ENCODE measurements at places on chromosomes 13 and 19. TPM values are rescaled to one million over a fixed set of nuclear protein-coding genes. Genes with fewer than 3 reads are reported as not detected.

GRCh38 chr19:14405380-14405757 is 13.8 kb downstream of the DDX39A start:
- peaks cover 33% of the 10 kb centered on the region for H3K4me1 ChIP-seq
- no peaks in the 10 kb centered on the region for H3K27me3 ChIP-seq
- H3K27ac ChIP-seq = peak overlapping the region; percentile 69
- peaks cover 50% of the 10 kb centered on the region for H3K36me3 ChIP-seq

DNA sequence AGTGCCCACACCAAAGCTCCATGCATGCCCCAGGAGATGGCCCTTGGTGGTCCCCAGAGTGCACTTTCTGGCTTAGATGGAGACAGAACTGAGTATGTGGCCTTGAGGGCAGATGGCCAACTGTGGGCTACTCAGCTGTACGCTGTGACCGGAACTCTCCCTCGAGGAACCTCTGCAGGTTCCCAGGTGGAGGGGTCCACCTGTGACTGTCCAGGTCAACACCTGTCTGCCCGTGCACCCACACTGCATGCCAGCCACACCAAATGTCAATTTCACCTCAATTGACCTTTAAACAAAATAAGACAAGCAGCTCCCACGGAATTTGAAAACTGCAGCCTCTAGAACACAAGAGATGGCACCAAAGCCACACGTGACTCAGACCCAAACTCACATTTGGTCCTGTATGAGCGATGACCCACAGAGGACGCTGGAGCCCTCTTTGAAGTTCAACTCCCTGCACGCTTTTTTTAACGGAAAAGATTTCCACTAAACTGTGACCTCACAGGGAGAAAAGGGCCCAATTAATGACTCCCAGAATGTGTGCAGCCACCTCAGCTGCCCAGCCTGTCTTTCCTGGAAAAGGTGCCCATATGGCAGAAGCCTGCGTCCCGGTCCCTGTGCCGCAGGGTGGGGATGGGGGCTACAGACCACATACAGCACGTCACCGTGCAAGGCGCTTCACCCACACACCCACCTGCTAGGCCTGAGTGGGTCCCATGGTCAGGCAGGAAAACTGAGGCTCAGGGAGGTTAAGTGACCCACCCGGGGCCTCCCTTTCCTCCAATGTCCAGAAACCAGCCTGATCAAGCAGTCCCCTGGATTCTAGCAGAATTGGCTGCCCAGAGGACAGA is 47.7 kb downstream of the KLF2 start:
- H3K4me1 ChIP-seq = peaks cover 4% of the 10 kb centered on the region
- H3K4me3 ChIP-seq = peak overlapping the region; percentile 75
- no peak overlapping the region for H3K27ac ChIP-seq
- peaks cover 32% of the 10 kb centered on the region for H3K27me3 ChIP-seq
- peak; percentile 51 for DNase-seq
- H3K36me3 ChIP-seq = peaks cover 6% of the 10 kb centered on the region

DNA sequence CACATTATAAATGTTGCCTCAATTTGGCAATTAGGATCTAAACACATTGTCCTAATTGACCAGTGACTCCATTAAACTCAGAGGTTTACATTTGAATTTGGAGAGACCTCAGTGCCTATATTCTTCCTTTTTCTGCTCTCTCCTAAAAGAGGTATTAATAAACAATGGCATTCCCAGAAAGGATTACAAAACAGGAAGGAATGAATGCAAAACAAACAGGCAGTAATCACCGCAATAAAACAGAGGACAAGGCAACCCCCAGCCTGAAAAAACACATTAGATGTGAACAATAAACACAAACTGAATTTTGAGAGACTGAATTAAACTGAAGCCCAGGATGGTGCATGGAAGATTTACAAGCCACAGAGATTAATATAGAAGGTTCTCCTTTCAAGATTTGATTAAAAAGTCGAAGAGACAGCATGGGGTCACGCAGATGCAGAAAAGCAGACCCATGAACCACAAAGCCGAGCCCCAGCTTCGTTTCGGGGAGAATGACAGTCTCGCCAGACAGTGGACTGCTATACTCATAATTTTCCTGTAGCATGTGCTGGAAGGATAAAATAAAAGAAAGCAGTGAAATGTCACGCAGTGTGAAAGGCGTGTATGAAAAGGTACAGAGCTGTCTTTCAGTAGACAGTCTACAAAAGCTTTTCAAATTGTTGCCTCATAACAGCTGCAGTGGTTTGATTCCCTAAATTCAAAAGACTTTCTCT is 503.0 kb downstream of the LIG4 start:
- no peak overlapping the region for H3K27ac ChIP-seq
- DNase-seq = no peak
- no peak overlapping the region for H3K4me3 ChIP-seq
- no peaks in the 10 kb centered on the region for H3K36me3 ChIP-seq
- no peaks in the 10 kb centered on the region for H3K4me1 ChIP-seq

GRCh38 chr13:27372896-27373295 is 51.5 kb upstream of the GTF3A start:
- DNase-seq = no peak
- peaks cover 9% of the 10 kb centered on the region for H3K4me1 ChIP-seq
- no peak overlapping the region for H3K4me3 ChIP-seq
- no peaks in the 10 kb centered on the region for H3K36me3 ChIP-seq
- H3K27me3 ChIP-seq = peaks cover 3% of the 10 kb centered on the region

- DNase-seq = no peak
- H3K36me3 ChIP-seq = no peaks in the 10 kb centered on the region
- no peaks in the 10 kb centered on the region for H3K4me1 ChIP-seq
- no peak overlapping the region for H3K27ac ChIP-seq
- H3K27me3 ChIP-seq = peaks cover 30% of the 10 kb centered on the region
These were observed 23.2 kb upstream of the CYP2A13 start for GRCh38 chr19:41064974-41065569.

DNA sequence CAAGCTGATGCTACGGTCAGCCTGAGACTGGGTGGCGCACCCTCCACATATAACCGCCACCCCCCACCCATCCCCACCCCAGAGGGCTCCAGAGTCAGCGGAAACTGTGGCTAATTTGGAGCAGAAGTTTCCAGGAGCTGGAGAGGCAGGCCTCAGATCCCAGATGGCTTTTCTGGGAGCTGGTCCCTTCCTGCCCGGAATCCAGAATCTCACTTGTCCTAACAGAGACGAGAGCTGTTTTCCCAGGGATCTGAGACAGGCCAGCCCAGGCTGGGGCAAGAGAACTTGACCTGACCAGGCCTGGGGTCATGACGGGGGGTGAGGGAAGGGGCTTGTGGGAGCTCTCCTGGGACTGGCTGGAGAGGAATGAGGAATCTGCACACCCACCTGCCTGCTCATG is 6.5 kb downstream of the EPHX3 start:
- H3K27me3 ChIP-seq = peaks cover 38% of the 10 kb centered on the region
- no peak overlapping the region for H3K4me3 ChIP-seq
- H3K36me3 ChIP-seq = no peaks in the 10 kb centered on the region
- peaks cover 19% of the 10 kb centered on the region for H3K4me1 ChIP-seq
- H3K27ac ChIP-seq = no peak overlapping the region

DNA sequence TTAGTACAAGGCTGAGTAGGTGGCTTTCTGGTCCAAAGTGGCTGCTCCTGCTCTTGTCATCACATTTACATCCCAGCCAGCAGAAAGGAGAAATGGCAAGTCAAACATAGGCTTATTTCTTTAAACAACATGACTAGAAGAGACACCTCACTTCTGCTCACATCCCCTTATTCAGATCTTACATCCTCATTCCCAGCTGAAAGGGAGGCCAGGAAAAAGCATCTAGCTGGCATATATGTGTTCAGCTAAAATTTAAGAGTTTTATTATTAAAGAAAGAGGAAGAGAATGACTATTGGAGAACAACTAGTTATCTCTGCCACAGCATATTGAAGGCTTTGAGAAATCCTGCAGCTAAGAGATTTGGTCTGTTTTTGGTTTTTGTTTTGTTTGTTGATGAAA is 34.1 kb downstream of the RGCC start:
- H3K4me3 ChIP-seq = no peak overlapping the region
- no peak for DNase-seq
- H3K27ac ChIP-seq = peak overlapping the region; percentile 89
- H3K27me3 ChIP-seq = no peaks in the 10 kb centered on the region
- H3K36me3 ChIP-seq = peaks cover 4% of the 10 kb centered on the region
- peaks cover 81% of the 10 kb centered on the region for H3K4me1 ChIP-seq

GRCh38 chr13:73952648-73953047 is 181.6 kb downstream of the KLF12 start:
- no peaks in the 10 kb centered on the region for H3K27me3 ChIP-seq
- H3K4me1 ChIP-seq = peaks cover 58% of the 10 kb centered on the region
- H3K36me3 ChIP-seq = peaks cover 1% of the 10 kb centered on the region
- no peak for DNase-seq
- no peak overlapping the region for H3K4me3 ChIP-seq

GRCh38 chr13:48594096-48594815 is 59.5 kb upstream of the CYSLTR2 start:
- no peak for DNase-seq
- no peaks in the 10 kb centered on the region for H3K27me3 ChIP-seq
- H3K4me1 ChIP-seq = peaks cover 6% of the 10 kb centered on the region
- H3K27ac ChIP-seq = no peak overlapping the region
- no peak overlapping the region for H3K4me3 ChIP-seq
- H3K36me3 ChIP-seq = no peaks in the 10 kb centered on the region

DNA sequence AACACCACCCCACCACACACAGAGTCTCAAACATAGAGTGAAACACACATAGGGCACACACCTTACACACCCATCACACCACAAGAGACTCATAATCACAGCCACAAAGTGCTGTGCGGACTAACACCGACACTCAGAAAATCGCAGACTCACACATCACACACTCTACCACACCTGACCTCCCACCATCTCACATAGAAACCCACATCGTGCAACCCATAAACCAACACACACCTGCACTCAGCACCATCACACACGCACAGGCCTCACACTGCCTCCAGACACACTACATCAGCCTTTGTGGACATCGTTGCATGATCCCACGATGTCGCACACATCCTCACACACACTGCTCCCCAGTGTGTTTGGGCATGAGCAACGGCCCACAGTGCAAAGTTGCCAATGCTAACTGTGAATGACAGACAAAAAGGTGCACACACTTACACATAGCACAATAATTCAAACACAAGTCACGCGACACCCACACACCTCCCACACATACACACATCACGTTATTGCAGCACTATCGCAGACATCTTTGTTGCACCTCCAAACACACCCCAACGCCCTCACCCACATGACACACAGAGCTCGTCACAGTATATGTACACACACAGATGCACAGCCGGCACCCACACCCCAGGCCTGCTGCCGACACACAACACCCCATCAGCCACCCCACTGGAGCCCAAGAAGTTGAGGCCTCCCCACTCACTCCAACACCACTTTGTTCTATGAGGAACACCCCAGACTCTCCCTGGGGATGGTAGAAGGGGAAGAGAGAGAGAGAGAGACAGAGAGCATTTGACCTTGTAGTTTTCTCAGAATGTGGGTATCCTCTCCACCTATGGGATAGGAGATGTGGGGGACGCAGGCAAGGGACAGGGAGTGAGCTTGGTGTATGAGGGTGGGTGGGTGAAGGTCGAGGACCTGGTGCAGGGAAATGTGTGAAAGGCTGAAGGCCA is 1.2 kb upstream of the ATP1A3 start:
- peaks cover 51% of the 10 kb centered on the region for H3K27me3 ChIP-seq
- H3K4me1 ChIP-seq = peaks cover 41% of the 10 kb centered on the region
- no peak overlapping the region for H3K27ac ChIP-seq
- no peak for DNase-seq

DNA sequence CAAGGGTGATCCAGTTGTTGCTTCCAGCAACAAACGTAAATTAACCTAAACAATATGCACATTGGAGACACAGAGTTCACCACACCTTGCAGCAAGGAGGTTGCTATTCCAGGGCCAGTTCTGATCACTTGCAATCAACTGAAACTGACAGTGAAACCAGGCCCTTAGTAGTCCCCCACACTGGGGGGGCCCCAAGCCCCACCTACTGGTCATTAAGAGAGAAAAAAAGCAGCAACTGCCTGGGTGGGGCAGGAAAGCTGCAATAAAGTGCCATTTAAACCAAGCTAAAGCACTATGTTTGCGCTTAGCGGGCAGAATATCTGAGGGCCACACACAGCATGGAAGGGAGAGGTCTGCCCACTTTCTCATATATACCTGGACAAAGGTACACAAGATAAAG is 51.5 kb downstream of the ATP7B start:
- H3K27ac ChIP-seq = no peak overlapping the region
- H3K27me3 ChIP-seq = no peaks in the 10 kb centered on the region
- no peak for DNase-seq
- H3K4me3 ChIP-seq = no peak overlapping the region
- peaks cover 14% of the 10 kb centered on the region for H3K4me1 ChIP-seq

- no peak for DNase-seq
- H3K36me3 ChIP-seq = peaks cover 3% of the 10 kb centered on the region
- H3K27me3 ChIP-seq = no peaks in the 10 kb centered on the region
- no peak overlapping the region for H3K27ac ChIP-seq
- no peak overlapping the region for H3K4me3 ChIP-seq
These were observed 12.5 kb downstream of the NOP53 start for GRCh38 chr19:47757617-47758442.

DNA sequence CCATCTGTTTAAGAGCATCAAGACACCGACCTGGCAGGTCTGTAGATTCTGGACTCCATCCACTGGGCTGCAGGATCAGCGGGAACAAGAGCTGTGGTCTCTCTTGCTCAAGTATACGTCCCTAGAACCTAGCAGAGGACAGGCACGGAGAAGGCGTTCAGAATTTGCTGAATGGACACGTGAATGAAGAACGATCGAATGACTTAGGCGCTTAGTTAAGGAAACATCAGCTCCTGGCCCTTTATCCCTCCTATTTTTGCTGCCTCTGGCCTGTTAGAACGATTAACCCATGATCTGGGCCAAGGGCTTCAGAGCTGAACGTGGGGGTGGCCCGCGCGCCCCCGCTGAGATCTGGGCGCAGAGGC is 953 bp downstream of the DZIP1 start:
- H3K27me3 ChIP-seq = peaks cover 43% of the 10 kb centered on the region
- H3K36me3 ChIP-seq = no peaks in the 10 kb centered on the region
- peaks cover 9% of the 10 kb centered on the region for H3K4me1 ChIP-seq
- peak overlapping the region; percentile 76 for H3K4me3 ChIP-seq
- H3K27ac ChIP-seq = no peak overlapping the region

DNA sequence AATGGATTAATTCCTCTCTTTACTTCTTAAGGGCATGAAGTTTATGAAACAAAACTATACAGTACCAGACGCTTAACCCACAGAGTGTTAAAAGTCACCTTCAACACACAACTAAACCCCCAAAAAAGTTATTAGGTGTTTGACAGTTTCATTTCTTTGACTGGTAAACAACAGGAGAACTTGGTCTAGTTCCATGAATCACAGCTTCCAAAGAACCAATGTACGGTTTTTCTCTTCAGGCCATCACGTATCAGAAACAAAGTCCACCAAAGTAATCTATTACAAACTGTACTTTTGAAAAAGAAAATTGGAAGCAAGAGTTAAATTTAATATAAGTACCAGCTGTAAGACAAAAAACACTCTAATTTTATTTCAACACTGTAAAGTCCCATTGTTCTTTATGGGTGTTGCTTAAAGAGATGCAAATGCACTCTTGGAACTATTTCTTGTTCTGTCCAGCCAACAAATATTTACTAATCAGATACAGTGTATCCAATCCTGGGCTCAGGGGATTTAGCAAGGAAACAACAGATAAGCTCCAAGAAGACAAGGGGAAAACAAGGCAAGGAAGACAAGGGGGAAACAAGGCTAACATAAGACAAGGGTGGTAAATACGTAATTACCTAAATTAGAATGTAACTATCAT is 149.2 kb downstream of the ABCC4 start:
- H3K4me1 ChIP-seq = peaks cover 14% of the 10 kb centered on the region
- no peak overlapping the region for H3K27ac ChIP-seq
- H3K27me3 ChIP-seq = no peaks in the 10 kb centered on the region
- DNase-seq = no peak

IL12RB1 gene
- 13.4 TPM for total RNA-seq

TEX29 gene
- 1.5 TPM for total RNA-seq

APOC4 gene
- not detected for total RNA-seq

SERP2 gene
- 3.6 TPM for total RNA-seq

UPF1 gene
- total RNA-seq = 82.5 TPM

FOXO1 gene
- total RNA-seq = 47.0 TPM

SYT5 gene
- 0.44 TPM for total RNA-seq

MIER2 gene
- 29.0 TPM for total RNA-seq
